ENCODE measurements at places on chromosomes 7 and 10. TPM values are rescaled to one million over a fixed set of nuclear protein-coding genes. Genes with fewer than 3 reads are reported as not detected.

- H3K4me3 ChIP-seq: no peak overlapping the region
- H3K27ac ChIP-seq: no peak overlapping the region
- H3K27me3 ChIP-seq: no peaks in the 10 kb centered on the region
- no peaks in the 10 kb centered on the region for H3K36me3 ChIP-seq
- H3K4me1 ChIP-seq: peaks cover 63% of the 10 kb centered on the region
Observed at GRCh38 chr7:96315125-96315512, 6.8 kb downstream of the SLC25A13 start.

DNA sequence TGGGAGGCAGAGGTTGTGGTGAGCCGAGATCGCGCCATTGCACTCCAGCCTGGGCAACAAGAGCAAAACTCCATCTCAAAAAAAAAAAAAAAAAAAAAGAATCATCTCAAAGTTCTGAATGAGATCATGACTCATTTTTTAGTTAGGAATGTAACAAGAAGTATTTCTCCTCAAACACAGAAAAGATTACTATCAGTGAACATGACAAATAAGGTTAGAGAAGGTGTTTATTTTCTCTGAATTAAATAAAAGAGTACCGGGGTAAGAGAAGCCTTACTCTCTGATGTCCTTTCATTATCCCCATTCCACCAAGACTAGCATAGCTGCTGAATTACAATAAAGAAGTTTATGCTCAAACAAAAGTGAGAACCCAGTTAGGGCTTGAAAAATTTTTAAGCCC is 50.1 kb downstream of the IPMK start:
- H3K27me3 ChIP-seq: no peaks in the 10 kb centered on the region
- no peaks in the 10 kb centered on the region for H3K36me3 ChIP-seq
- DNase-seq: no peak
- H3K4me3 ChIP-seq: no peak overlapping the region
- H3K27ac ChIP-seq: no peak overlapping the region

DNA sequence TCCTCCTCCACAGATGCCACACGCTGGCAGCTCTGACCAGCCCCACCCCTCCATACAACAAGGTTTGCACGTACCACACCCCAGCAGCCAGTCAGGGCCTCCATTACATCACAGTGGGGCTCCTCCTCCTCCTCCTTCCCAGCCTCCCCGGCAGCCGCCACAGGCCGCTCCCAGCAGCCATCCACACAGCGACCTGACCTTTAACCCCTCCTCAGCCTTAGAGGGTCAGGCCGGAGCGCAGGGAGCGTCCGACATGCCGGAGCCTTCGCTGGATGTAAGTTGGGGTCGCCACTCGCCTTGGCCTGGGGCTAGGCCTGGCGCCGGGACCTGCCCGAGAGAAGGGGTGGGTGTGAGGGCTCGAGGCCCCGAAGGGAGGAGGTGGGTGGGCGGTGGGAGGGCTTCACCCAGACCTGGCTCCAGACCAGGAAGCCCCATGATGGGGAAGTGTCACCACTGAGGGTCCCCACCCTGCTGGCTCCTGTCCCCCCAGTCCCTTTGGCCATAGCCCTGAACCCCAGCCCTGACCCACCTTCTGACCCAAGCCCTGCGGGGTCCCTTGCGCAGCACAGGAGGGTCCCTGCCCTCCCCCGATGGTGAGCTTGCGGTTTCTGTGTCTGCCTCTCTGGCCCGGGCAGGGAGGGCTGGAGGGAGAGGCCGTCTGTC is 36.2 kb upstream of the PPIF start:
- H3K27ac ChIP-seq: peak overlapping the region; percentile 5
- H3K4me3 ChIP-seq: no peak overlapping the region
- H3K36me3 ChIP-seq: no peaks in the 10 kb centered on the region
- H3K4me1 ChIP-seq: peaks cover 13% of the 10 kb centered on the region
- no peak for DNase-seq

GRCh38 chr7:120547605-120548004 is 274.6 kb downstream of the KCND2 start:
- DNase-seq: no peak
- H3K4me1 ChIP-seq: no peaks in the 10 kb centered on the region
- H3K4me3 ChIP-seq: no peak overlapping the region
- no peaks in the 10 kb centered on the region for H3K36me3 ChIP-seq
- H3K27me3 ChIP-seq: no peaks in the 10 kb centered on the region

DNA sequence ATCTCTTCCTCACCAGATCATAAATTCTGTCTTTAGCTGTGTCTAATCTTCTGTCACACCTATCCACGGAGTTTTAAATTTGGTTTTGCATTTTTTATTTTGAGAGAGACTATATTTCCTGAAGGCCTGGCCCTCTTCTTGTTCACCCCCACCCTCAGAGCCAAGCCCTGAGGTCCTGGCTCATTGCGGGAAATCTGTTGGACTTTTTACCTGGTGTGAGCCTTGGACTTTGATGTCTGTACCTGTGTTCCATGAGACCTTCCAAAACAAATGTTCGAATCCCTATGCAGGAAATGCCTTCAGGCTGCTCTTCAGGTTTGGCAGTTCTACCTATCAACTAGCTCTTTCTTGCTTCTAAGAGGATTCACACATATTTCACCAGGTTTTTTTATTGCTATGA is 175.2 kb upstream of the GRB10 start:
- H3K27ac ChIP-seq: no peak overlapping the region
- no peak overlapping the region for H3K4me3 ChIP-seq
- no peaks in the 10 kb centered on the region for H3K36me3 ChIP-seq
- no peak for DNase-seq

DNA sequence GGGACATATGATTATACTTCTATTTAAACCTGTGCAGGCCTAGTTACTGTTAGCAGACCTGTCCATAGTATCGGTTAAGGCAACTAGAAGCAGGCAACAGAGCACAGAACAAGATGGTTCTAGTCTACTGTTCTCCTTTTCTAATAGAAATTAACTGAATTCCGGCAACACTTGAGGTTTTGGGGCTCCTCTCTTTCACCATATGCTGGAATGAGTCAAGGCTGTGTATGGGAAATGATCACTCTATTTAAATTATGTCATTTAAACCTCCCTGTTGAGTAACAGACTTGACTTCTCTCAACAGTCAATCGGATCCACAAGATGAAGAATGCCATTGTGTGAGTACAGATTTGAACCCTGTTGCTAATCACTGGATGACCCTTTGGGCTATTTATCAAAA is 6.2 kb upstream of the OTUD1 start:
- no peak for DNase-seq
- H3K27ac ChIP-seq: no peak overlapping the region
- H3K27me3 ChIP-seq: no peaks in the 10 kb centered on the region
- no peak overlapping the region for H3K4me3 ChIP-seq

GRCh38 chr7:130982160-130982638 is 248.2 kb upstream of the KLF14 start:
- H3K36me3 ChIP-seq: no peaks in the 10 kb centered on the region
- peaks cover 74% of the 10 kb centered on the region for H3K4me1 ChIP-seq

DNA sequence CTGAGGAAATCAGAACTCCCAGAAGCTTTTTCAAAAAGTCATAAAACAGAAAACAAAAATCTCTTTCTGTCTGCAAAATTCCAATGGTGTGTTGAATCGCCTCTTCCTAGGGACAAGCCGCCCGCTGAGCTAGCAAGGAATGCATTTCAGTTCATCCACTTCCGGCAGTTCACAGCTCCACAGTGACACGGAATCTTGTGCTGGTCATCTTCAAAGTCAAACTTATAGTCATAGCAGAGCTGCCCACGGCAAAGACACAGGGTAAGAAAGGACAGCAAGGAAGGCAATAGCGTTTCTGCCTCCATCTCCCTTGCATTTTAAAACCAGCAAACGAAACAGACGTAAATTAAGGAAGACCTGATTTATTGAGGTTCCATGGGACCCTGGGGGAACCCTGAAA is 111.2 kb downstream of the GALNT11 start:
- peaks cover 10% of the 10 kb centered on the region for H3K36me3 ChIP-seq
- no peak overlapping the region for H3K4me3 ChIP-seq
- H3K27ac ChIP-seq: peak overlapping the region; percentile 45
- H3K27me3 ChIP-seq: no peaks in the 10 kb centered on the region
- no peak for DNase-seq

GRCh38 chr10:70673929-70674559 is 1.7 kb downstream of the ADAMTS14 start:
- no peak overlapping the region for H3K27ac ChIP-seq
- H3K27me3 ChIP-seq: no peaks in the 10 kb centered on the region
- no peak for DNase-seq
- no peak overlapping the region for H3K4me3 ChIP-seq
- peaks cover 21% of the 10 kb centered on the region for H3K4me1 ChIP-seq

DNA sequence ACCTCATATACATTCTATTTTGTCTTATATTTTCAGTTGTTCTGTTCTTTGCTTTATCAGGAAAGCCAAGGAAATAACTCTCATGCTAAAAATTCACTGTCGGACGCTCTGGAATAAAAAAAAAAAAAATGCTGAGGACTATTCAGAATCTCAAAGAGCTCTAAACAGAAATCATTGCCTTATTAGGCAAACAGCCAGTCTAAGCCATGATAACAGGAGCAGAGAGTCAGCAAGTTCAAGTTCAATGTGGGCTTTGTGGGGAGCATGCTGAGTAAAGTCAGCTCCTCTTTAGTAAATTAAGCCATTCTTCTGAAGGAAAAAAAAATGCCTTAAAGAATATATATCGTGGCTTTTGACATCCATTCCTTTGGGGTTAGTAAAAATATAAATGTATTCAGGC is 13.6 kb upstream of the FAM13C start:
- H3K4me1 ChIP-seq: no peaks in the 10 kb centered on the region
- DNase-seq: no peak
- no peaks in the 10 kb centered on the region for H3K36me3 ChIP-seq
- no peak overlapping the region for H3K4me3 ChIP-seq
- H3K27me3 ChIP-seq: no peaks in the 10 kb centered on the region
- no peak overlapping the region for H3K27ac ChIP-seq

GRCh38 chr10:102649797-102650654 is 5.7 kb downstream of the TRIM8 start:
- DNase-seq: no peak
- no peaks in the 10 kb centered on the region for H3K27me3 ChIP-seq
- H3K36me3 ChIP-seq: no peaks in the 10 kb centered on the region
- H3K4me1 ChIP-seq: peaks cover 80% of the 10 kb centered on the region
- H3K27ac ChIP-seq: peak overlapping the region; percentile 99

DNA sequence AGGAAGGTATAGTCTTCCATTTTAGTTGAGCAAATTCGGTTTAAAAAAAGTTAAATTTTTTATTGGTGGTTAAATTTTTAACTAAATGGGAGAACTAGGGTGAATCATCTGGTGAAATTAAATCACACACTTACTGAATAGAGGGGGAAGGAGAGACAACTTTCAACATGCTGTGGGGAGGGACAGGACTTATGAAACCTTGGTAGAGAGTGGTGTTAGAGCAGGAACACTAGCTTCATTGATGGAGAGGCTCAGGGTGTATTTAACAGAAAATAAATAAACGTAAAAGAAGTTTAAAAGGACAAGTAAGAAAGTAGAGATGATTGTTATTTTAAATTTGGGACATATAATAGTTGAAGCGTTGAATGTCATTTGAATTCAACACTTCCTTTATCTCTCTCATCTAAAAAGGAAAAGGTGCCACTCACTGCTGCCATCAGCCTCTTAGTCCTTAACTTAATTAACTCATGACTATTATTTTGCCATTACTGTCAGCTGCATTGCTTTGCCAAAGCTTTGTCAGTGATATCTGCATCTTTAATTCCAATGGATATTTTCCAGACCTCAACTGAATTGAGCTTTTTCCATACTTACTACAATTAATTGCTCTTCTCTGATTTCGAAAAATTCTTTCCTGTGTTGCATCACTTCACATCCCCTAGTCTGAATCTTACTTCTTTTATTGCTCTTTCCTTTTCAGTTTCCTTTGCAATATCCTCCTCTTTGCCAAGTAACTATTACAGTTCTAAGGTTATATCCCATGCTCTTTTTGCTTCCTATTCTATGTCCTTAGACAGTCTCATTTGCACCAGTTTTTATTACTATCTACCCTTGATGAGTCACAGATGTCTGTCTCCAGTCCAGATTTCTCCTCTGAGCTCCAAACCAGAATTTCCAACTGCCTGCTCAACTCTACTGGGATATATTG is 71.7 kb downstream of the GNAT3 start:
- H3K27ac ChIP-seq: no peak overlapping the region
- no peaks in the 10 kb centered on the region for H3K36me3 ChIP-seq
- H3K4me1 ChIP-seq: no peaks in the 10 kb centered on the region
- no peaks in the 10 kb centered on the region for H3K27me3 ChIP-seq
- no peak for DNase-seq

GRCh38 chr10:9056521-9056920 is 1002.0 kb downstream of the GATA3 start:
- DNase-seq: no peak
- no peak overlapping the region for H3K27ac ChIP-seq
- H3K4me1 ChIP-seq: no peaks in the 10 kb centered on the region

- no peak overlapping the region for H3K4me3 ChIP-seq
- H3K36me3 ChIP-seq: no peaks in the 10 kb centered on the region
- no peak overlapping the region for H3K27ac ChIP-seq
Observed at GRCh38 chr7:23615331-23615730, 18.1 kb downstream of the CCDC126 start.

GRCh38 chr10:53579773-53580172 is 807.2 kb upstream of the MBL2 start:
- no peaks in the 10 kb centered on the region for H3K27me3 ChIP-seq
- no peak for DNase-seq
- no peaks in the 10 kb centered on the region for H3K36me3 ChIP-seq
- no peaks in the 10 kb centered on the region for H3K4me1 ChIP-seq
- H3K4me3 ChIP-seq: no peak overlapping the region

DNA sequence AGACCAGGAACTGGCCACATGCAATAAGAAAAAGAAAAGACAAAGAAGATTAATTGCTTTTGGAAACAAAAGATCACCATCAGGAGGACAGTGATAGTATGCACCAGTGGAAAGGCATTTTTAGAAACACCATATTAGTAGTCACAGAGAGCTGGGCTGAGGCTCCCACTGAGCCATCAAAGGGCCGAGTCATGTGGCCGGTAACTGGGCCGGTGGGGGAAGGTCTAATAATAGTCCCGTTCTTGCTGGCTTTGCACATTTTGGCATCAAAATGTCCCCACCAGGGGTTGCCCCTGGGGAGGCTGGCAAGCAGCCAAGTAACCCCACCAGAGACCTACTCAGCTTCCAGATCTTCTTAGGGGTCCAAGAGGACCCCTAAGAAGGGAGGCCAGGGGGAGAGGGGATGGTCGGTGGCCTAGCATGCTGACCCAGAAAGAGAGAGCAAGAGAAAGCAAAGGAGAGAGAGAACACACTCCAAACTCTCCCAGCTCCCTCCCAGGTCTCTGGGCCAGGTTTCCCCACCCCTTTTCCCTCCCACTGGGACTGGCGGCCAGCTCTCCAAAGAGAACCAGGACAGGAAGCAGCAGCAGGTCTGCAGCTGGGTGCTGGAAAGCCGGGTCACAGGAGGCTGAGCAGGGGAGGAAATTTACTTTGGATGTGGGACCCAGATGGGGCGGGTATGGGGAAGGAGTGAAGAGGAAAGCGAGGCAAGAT is 70.2 kb upstream of the FGFR2 start:
- H3K36me3 ChIP-seq: no peaks in the 10 kb centered on the region
- H3K4me1 ChIP-seq: peaks cover 19% of the 10 kb centered on the region
- H3K27ac ChIP-seq: peak overlapping the region; percentile 50

Gene ELAPOR2
- 5.6 TPM for total RNA-seq

Gene NEBL
- 55.2 TPM for total RNA-seq

Gene VAX1
- total RNA-seq: not detected

Gene OR6B1
- not detected for total RNA-seq

Gene STOX1
- 2.5 TPM for total RNA-seq

Gene AKR1C8
- total RNA-seq: not detected

Gene MUC3A
- 0.49 TPM for total RNA-seq

Gene ZNF3
- total RNA-seq: 16.7 TPM

All from vagina (tissue), 2 donors.